ENCODE measurements at places on chromosomes 13 and 19.

GRCh38 chr19:55228403-55229031 lies at the start of gene TMEM86B:
Gene TMEM86B (minus strand): TSS chr19:55228763. CDS start chr19:55228741, 22 bp downstream.
- no peak for DNase-seq

DNA sequence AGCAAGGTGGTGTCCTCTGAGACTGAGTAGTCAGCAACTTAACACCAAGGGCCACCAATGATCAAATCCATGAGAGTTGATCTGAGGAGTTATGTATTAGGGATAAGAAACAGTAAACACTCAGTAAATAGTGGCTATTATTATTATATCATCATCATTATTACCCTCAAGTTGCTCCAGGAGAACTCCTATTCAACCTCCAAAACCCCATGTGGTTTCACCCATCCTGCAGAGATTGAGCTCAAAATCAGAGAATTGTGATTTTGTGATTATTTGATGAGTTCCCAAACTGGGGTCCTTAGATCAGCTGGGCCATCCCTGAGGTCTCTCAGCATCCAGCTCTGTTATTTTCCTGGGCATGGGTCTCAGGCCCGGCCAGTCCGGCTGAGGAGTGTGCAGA lies 3.5 kb upstream of the CGB7 start:
- DNase-seq = no peak

- peak; percentile 83 for DNase-seq
Observed at GRCh38 chr13:114142640-114143490, 10.4 kb upstream of the RASA3 start.

GRCh38 chr13:27005976-27006518 lies 165.6 kb downstream of the USP12 start:
- no peak for DNase-seq

DNA sequence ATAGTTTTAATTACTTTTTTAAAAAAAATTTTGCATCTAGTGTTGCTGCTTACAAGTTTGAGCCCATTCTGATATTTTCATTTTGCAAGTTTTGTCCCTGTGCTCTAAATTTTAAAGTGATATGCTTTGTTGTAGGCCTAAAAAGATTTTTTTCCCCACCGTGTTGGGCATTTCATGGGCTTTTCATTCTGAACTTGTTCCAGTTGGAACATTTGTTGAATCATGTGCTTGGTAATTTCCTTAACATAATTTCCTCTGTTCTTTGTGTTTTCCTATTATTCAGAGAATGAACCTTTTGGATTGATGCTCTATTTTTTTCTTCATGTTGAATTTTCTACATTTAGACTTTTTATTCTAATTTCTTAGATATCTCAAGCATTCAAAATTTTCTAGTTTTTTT lies 206.4 kb upstream of the SPRY2 start:
- no peak for DNase-seq

GRCh38 chr13:60727140-60727539 lies 330.1 kb downstream of the TDRD3 start:
- DNase-seq = no peak

DNA sequence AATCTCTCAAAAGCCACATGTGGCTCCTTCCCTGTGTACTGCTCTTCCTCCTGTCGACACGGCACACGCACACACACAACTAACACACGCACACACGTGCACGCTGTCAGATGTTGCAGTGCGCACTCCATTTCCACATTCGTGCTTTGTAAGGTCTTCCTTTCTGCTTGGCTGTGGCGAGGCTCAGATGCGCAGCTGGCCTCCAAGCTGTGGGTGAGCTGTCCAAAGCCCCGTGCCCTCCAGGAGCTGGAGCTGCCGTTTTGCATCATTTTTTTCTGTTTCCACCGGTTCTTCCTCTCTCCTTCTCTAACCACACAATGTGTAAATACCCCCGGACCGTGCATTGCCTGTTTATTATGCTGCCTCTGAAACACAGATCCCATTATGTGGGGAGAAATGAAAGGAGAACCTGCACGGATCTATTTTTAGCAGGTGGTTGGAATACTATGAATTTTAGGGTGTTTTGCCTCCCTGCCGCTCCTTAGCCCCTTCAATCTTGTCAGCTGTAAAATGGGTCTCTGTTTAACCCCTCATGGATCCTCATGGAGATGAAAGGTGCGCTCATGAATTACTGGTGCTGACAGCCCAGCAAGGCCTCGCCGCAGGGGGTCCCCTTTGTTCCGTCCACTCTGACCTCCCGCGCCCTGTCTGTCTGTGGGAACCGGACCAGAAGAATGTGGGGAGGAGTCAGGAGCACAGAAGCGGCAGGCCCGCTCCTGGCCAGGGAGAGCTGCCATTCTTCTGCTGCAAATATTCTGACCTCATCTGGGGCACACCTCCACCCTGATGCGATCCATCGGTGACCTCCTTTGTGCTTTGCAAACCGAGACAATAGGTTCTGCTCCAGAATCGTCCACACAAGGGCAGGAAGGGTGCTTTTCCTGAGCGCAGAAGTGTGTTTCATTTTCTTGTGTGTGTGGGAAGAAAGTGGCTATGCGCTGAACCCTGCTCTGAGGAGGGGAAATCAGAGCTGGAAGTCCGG lies 137.7 kb downstream of the SOX1 start:
- DNase-seq = no peak

DNA sequence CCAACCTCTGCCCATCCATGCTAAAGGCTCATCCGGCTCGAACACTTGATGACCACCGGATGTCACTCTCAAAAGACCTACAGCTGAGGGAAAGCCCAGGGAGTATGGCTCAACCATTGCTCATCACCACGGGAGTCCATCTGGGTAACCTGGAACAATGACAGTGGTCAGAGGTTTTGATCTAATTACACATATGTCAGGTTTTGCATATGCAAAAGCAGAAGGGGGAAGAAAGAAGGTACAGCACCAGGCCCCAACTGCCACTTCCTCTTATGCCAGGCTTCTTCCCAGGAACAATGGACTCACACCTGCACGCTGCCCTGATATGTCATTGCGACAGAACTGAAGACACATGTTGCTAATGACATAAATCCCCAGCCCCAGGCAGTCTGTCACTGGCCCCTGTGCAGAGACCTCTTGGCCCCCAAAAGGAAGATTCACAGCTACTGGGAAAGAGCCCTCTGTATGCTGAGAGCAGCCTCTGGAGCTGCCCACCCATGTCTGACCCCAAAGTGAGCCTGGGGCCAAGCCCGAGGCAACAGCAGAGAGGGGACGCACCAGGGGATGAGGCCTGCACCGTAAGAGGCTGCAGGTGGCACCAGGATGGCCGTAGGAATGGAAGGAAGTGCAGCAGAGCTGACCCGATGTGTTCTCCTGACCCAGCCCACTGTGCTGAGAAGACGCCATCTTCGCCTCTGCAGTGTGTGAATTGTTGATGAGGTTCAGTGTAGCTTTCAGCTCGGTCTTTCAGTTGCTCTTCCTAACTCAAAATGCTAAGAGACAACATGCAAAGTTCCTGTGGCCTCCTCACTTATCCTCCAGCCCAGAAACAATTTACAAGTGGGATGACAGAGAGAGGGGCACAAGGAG lies 26.3 kb downstream of the EPS15L1 start:
- no peak for DNase-seq

DNA sequence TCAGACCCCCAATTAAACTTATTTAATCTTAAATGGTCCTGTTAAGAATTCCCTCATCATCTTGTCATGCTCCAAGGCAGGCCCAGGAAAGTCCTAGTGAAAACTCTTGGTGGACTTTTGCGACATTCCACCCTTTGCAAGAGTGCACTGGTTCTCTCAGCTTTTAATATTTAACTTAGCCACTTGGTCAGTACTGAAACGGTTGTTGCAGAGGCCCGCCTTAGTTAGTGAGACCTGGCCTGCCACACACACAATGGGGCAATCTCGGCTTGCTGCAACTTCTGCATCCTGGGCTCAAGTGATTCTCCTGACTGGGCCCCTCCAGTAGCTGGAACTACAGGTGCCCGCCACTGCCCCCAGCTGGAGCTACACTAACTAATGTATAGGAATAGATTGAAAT lies 1366.0 kb downstream of the UQCRFS1 start:
- DNase-seq = no peak

- no peak for DNase-seq
Observed at GRCh38 chr19:46791944-46792343, 3.5 kb upstream of the SLC1A5 start.

- no peak for DNase-seq
Observed at GRCh38 chr13:67438465-67438864, 208.3 kb upstream of the PCDH9 start.

DNA sequence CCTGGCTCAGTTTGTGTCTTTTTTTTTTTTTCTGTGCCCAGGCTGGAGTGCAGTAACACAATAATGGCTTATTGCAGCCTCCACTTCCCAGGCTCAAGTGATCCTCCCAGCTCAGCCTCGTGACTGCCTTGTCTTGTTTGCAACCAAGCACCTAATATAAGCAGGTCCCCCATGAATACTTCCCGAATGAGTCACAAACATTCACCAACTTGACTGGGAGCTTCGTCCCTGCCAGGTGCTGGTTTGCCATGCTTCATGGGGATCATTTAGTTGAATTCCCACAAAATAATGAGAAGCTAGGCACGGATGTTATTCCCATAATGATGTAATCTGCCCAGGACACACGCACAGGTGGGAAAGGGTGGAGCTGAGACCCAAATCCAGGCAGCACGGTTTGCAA lies 176.5 kb downstream of the CACNA1A start:
- no peak for DNase-seq

- no peak for DNase-seq
Observed at GRCh38 chr19:48385461-48386087, 5.8 kb downstream of the KDELR1 start.

DNA sequence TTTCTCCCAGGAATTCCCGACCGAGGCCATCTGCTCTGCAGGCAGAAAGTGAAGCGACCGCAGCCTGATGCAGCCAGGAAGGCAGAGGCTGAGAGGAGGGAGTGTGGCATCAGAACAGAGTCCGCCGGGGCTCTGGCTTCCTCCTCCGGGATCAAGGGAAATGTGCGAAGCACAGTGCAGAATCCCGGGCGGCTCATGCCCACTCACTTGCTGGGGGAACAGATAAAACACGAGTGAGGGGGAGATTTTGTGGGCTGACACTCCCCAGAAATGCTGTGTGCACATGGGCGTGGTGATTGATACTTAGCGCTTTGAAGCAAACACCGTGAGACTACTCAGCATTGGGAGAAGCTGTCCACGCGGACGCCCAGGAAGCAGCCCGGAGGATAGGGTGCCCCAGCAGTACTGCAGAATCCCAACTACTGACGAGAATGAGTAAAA lies 75.3 kb upstream of the POMP start:
- no peak for DNase-seq

DNA sequence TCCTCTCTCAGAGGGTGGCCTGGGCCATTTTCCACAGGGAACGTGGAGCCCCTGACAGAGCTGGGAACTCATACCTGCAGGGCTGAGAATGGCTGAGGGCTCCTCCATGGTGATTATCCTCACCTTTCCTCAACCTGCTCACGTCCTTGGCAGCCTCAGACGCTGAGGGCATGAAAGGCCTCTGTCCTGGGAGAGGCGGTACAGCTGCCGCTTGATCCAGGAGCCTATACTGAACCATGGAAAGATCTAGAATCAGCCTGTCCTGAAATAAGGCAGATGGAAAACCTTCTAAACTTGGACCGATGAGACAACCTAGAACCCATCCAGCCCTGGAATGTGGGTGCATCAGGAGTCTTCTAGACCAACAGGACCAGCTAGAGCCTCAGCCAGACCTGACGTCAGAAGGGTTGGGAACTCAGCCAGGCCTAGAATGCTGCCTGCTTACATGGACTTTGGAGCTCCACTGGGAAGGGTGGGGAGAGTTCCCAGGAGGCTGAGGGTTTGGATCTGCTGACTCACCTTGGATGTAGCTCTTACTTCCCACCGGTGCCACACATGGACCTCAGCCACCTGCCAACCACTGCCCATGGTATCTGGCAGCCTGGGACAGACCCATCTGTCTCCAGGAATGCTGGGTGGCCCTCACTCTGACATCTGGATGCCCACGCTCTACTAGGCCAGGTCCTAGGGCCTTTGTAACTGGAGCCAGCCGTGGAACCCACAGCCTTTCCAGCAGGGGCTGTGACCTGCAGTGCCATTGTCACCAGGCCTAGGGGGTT lies 7.5 kb downstream of the KCTD15 start:
- no peak for DNase-seq

DNA sequence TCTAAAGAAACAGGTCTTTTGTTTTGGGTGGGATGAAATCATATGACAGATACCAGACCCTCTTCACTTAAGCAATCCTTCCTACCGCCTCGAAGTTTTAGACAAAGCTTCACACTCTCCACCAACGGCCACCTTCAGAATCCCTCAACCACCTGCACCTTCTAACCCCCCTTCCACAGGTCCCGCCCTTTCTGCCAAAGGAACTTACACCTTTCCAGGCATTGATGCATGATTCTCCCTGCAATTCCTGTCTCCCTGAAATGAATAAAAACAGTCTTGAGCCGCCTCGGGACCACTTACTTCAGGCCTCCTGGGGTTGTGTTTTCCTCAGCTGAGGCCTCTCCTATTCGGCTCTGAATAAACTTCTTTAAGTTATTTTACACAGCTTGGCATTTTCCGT lies 859 bp downstream of the ZNF433 start:
- DNase-seq = no peak

DNA sequence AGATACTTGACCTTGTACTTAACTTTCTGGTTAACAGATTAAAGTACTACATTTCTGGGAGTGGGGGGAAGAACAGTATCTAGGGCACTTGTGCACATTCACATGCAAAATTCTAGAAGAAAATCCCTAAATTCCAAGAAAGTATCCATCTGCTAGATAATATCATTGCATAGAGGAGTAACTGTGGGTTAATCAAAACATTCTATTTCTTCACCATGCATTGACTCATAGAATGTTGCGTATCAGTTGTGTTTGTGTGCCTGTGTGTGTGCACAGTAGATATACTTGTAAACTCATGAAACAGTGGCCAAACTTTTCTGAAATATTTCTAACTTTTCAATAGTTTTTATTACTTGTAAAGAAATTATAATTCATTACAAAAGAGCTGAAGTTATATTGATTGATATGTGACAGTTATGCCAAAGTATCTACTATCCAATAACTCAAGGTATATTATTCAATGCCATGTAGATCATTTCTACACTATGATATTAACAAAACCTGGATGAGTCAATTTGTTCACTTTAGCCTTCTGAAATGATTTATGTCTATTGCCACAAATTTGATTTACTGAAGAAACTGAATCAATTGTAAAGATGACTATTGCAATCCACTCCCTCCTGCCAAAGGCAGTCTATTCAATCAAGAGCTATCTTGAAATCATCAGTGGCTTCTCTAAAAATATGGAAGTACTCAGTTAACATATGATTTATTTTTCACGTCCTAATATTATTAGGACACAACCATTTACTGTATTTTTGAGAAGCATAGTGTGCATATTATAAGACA lies 756.7 kb upstream of the ARGLU1 start:
- DNase-seq = no peak

- DNase-seq = no peak
Observed at GRCh38 chr19:42074513-42075363, 1.2 kb upstream of the ZNF574 start.

Data from activated gamma-delta T cell treated with Interleukin-2 at 50 U/mL for 16 hours (primary cell).